ENCODE measurements at places on chromosomes 4 and X.

- DNase-seq = no peak
Observed at GRCh38 chr4:15244354-15244753, 183.5 kb upstream of the C1QTNF7 start.

DNA sequence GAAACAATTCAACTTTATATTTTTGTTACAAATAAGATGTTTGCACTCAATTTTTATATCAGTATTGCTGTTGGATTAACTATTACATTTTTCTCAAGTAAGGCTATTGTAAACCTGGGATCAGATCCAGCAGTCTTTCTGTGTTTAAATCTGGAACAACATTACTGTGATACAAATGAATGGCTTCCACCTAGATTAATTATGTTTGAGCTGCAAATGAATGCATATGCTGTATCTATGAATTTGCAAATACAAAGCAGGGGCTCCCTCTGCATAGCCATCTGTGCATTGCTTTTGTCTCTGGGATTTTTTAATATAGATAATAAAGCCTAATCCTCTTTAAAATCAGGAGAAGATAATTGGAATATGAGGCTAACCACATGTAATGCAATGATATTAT, 69.8 kb upstream of the NEIL3 start:
- DNase-seq = no peak

DNA sequence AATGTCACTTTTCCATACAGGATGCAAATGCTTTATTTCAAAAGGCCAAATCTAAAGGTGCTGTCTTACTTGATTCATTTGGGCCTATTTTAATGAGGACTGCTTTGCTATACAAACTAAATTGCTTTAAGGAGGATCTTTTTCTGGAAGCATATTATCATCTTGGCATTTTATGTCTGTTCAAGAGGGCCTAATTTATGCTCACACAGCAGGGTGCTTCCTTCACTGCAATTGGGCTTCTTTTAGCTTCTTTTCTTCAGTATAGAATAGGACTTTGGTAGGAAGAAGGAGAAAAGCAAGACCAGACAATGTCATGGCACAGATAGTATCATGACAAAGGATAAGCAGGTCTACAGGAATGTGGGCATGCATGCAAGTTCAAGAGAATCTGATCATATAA, 222.4 kb upstream of the ANKRD50 start:
- DNase-seq = no peak

GRCh38 chr4:6119507-6120020, 80.8 kb downstream of the JAKMIP1 start:
- DNase-seq = no peak

DNA sequence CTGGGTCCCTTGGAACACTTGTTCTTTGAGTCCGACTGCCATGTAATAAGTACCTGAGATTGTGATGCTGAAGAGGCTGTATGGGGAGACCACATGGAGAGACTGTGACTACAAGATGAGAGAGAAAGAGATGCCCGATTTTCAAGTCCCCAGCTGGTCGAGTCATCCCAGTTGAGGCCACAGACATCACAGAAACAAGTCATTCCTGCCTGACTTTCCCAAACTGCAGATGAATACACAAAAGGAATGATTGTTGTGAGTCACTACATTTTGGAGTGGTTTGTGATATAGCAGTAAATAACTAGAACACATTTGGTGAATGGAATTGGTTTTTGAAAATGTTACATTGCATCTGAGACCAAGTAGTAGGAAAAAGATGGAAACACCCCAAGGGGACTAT, 9.0 kb upstream of the YIPF7 start:
- no peak for DNase-seq

GRCh38 chr4:112245383-112245782, 13.8 kb downstream of the AP1AR start:
- DNase-seq = no peak

DNA sequence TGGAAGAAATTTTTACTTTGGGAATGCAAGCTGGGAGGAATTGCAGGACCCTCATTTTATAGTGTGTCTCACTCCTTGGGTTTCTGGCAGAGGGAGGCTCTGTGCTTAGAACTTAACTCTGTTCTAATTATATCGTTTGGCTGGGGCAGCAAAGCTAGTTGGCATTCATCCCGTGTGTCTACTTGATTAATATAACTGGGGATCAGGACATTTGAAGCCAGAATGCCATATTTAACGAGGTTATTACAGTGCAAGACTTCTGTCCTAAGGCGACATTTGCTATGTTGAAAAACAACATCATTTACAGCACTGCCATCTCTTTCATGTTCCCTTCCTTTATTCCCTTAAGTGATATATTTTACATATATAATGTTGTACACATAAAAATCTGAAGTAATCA, 179.1 kb upstream of the TBC1D9 start:
- no peak for DNase-seq

GRCh38 chr4:167290678-167291077, 56.4 kb upstream of the SPOCK3 start:
- no peak for DNase-seq

DNA sequence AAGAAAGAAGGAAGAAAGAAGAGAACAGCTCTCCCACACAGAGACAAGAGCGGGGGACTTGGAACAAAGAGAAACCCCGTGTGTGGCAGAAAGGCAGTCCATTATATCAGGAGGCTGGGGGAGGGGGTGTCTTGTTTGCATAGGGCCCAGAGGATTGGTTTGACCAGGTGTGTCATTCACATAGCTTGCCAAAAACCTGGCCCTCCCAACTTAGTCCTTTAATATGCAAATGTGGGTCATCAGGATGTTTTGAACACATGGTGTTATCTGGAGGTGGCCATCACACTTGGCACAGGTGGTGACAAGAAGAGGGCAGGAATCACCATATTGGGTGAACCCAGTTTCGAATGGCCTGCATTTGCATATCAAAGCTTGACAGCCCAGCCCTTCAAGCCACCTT, 111.7 kb downstream of the LINC00632 start:
- no peak for DNase-seq

DNA sequence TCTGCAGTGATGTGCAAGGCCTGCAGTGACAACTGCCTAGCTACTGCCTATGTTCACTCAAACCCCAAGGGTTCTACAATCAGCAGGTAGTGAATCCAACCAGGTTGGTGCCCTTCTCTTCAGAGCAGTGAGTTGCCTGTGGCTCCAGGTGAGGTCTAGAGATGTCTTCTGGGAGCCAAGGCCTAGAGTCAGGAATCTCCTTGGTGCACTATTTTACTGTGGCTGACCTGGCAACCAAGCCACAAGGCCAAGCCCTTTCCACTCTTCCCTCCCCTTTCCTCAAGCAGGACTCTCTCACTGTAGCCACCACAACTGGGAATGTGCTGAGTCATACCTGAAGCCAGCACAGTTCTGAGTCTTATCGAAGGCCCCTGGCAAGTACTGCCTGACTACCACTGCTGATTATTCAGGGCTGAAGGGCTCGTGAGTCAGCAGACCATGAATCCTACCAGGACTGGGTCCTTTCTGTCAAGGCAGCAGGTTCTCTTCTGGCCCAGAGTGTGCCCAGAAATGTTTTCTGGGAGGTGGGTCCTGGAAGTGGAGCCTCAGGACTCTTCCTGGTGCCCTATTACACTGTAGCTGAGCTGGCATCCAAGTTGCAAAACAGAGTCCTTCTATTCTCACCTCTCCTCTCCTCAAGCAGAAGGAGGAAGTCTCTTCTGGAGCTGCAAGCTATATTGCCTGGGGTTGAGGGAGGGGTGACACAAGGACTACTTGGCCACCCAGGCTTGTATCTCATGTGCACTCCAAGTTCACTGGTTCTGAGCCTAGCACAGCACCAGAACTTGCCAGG, 111.6 kb downstream of the BTC start:
- no peak for DNase-seq

DNA sequence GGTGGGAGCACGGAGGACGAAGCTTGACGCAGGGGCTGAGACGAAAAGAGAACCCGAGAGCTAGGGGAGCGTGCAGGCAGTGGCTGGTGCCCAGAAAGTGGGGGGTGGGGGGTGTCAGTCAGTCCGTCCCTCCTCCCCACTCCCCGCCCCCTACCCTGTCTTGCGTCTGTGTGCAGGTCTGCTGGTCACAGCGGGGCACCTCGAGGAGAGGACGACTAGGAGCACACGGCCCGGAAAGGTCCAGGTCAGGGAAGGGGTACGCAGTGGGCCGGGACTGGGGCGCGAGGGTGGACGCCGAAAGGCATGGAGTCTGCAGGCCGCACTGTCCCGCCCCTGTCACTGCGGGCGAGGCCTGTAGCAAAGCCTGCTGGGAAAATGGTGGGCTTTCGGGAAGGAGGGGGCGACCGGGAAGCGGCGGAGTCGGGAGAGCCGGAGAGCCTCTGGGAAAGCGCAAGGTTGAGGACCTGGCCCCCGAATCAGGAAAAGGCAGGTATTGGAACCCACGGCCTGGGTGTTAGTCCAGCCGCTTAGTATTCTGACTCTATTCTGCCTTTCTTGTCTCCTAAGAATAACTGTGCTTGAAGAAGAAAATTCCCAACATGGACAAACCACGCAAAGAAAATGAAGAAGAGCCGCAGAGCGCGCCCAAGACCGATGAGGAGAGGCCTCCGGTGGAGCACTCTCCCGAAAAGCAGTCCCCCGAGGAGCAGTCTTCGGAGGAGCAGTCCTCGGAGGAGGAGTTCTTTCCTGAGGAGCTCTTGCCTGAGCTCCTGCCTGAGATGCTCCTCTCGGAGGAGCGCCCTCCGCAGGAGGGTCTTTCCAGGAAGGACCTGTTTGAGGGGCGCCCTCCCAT, 769 bp downstream of the TCEAL1 start:
- no peak for DNase-seq

- no peak for DNase-seq
Observed at GRCh38 chr4:13984991-13985800, 357.7 kb upstream of the BOD1L1 start.

GRCh38 chr4:41750121-41750625, 1.6 kb upstream of the PHOX2B start:
- DNase-seq = no peak

- no peak for DNase-seq
Observed at GRCh38 chrX:84118315-84118714, 69.7 kb downstream of the RPS6KA6 start.

DNA sequence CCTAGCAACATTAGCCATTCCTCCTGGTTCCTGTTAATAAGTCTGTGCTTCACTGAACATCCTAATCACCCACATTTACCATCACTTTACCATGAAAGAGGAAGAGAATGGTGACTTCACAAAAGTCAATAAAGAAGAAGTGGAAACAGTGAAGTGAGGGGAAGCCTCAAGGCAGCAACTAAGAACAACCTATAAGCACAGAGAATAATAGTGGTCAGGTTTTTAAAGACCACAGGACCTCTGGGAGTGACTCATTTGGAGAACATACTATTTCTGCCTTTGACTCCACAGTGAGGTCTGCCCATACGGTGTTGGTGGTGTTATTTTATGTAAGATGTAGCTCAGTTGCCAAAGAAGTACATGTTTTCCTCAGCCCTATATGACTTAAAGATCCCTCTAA, 86.0 kb upstream of the TET2 start:
- DNase-seq = peak; percentile 67

GRCh38 chr4:13766761-13767540, 139.4 kb upstream of the BOD1L1 start:
- DNase-seq = no peak

DNA sequence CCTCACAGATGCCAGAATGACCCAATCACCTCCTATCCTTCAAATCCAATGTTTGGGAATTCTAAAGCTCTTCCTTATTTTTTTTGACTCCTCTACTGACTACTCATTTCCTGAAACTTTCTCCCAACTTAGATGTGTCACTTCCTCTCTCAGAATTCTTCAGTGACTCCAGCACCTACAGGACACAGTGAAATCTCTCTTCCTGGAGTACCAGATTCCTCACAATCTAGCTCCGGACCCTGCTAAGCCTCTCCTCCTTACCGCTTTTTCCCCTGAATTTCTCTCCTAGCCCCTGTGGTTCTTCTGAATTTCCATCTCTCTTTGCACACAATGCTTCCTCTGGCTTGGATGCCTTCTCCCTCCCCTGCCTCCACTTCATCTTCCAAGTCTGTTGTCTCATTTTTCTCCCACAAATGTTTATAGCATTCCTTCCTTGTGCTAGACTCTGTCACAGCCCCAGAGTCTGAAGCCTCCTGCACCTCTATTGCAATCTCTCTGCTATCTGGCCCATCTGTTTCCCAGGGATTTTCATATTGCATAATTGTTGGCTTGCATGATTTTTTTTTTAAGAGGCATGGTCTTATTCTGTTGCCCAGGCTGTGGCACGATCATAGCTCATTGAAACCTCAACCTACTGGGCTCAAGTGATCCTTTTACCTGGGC, 80.1 kb downstream of the ANAPC4 start:
- no peak for DNase-seq

DNA sequence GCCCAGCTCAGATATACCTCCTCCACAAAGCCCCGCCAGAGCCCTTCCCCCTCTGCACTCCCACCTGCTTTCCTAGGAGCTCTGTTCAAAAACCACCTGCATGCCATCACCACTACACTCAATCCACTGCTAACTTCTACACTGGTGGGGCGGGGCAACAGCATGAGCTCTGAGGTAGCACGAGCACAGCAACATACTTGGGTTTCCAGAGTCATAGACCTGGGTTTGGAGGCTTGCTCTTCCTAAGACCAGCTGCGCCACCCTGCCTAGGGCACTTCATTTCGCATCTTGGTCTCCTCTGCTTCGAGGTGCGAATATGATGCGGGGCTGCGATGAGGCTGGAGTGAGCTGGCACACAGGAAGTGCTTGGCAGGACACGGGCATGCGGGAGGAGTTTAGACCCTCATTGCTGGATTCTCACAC, 3.6 kb downstream of the SASH3 start:
- DNase-seq = no peak

DNA sequence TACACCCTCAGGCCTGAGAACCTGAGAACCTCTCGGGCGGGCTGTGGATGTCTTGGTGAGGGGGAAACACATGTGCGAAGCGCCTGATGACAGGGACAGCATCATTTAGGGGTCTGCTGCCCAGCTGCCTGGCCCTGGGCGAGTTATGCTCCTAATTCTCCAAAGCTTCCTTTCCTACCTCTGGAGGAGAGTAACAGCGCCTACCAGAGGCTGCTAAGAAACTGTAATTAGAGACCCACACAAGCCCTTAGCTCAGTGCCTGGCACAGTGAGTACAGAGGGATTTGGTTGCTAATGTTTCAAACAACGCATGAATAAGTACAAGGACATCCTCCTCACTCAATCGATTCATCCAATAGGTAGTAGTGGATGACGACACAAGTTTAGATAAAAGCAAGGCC, 40.4 kb downstream of the BCOR start:
- DNase-seq = no peak

GRCh38 chrX:20906571-20906970, 467.6 kb upstream of the CNKSR2 start:
- DNase-seq = no peak

DNA sequence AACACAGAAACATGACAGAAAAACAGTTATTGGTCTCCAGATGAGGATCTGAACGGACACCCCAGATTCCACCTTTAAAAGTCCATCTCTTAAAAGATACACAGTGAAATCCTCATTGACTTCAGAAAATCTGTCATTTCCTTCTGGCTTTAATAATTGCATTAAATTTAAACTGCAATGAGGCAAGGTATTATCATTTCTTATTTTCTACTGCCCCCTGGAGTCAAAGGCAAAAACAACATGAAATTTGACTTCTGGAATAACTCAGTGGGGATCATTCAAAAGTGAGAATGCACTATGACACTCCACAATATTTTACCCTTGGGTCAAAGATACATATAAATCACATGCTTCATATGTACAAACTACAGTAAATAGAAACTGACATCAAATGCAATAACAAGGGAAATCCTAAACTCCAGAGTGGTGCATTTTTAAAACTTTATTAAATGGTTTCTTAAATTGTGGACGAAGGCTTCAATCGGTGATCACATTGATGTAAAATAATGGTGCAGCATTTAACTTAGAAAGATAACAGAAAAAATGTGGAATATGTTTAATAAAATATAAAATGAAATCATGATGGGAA, 56.4 kb upstream of the SPANXN1 start:
- DNase-seq = no peak

Data from stimulated activated naive B cell treated with anti-CD40 and anti-IgM and Interleukin-4, amounts not matched to agents 10 μg/mL and 1 μg/mL and 100 μg/mL, for 72 hours (primary cell).